ENCODE measurements at places on chromosomes 5 and 9. TPM values are rescaled to one million over a fixed set of nuclear protein-coding genes. Genes with fewer than 3 reads are reported as not detected.
A peak's percentile ranks its signal among the peaks of the same experiment; 100 is the strongest.

Gene DMGDH
- 7.2 TPM for total RNA-seq

DNA sequence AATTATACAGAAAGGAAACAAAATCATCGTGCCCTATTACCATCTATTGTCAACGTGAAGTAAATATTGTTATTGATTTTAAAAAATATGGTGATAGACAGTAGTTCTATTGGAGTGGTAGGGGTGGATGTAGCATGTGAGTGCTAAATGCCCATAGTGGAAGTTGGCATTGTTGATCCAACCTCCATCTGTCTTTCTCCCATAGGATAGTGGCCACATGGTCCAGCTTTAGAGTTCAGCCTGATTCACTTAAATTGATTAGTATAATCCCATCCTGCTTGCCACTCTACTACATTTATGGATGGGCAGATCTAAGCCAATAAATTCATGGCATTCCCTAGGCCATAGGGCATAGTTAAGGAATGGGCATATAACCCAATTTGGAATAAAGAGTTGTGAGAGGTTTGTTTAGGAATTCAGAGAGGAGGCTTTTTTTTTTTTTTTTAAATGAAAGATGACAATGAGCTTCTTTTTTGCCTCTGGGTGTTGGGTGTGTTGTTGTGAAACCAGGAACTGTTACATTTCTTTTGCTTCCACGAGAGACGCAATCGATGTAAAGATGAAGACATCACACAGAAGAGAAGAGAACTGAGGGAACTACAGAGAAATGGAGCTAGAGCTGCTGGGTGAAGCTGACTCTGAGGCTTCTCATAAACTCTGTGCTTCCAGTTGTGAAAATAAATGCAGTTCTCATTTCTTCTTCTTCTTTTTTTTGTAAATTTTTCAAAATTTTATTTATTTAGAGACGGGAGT, 12.5 kb upstream of the CHD1 start:
- ATAC-seq = no peak

DNA sequence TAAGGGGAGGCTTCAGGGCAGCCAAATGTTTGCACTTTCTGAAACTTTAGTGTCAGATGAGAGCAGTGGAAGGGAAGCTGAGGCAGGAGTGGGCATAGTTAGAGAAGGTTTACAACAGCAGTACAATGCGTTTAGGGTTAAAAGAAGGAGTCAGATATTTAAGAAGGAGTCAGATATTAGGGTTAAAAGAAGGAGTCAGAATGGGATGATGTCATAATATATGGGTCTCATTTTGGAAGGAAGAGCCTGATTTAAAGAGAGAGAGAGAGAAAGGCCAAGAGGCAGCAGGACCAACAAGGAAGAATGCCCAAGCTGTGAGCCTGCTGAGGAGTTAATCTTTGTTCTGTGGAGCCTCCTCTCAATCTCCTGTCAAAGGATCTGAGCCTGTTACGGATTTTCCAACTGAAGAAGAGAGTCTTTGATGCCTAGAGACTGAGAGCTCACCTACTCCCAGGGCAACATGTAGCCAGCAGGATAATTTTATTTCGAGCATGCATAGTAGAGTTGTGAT, 9.5 kb downstream of the ISL1 start:
- ATAC-seq = no peak

GRCh38 chr5:103389357-103389756, 130.8 kb downstream of the MACIR start:
- ATAC-seq = no peak

- no peak for ATAC-seq
Measured at GRCh38 chr9:107373809-107374208, 90.7 kb downstream of the RAD23B start.

GRCh38 chr5:88145611-88146467, 122.8 kb downstream of the TMEM161B start:
- no peak for ATAC-seq

DNA sequence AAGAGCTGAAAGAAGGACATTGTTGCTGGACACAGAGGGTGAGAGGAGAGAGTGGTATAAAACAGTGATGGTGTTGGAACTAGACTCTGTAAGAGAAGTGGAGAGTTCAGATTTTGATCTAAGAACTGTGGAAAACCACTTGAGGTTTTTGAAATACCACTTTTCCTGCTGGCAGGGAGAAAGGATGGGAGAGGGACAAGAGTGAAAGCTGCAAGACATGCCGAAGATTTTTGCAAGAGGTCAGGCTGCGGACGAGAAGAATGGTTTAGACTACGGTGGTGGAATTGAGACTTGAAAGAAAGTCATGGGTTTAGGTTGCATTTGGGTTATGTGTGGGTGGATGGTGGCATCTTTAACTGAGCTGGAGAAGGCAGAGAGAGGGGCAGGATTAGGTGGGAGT, 202.2 kb upstream of the RPS23 start:
- no peak for ATAC-seq

DNA sequence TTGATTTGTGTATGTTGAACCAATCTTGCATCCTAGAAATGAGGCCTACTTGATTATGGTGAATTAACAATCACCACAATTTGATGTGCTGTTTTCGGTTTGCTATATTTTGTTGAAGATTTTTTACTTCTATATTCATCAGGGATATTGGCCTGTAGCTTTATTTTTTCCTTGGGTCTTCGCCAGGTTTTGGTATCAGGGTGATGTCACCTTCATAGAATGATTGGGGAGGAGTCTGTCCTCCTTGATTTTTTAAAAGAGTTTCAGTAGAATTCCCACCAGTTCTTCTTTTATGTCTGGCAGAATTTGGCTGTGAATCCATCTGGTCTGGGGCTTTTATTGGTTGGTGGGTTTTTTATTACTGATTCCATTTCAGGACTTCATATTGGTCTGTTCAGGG, 115.2 kb downstream of the CPLANE1 start:
- no peak for ATAC-seq

Gene DNM1
- total RNA-seq = 19.6 TPM

Gene ADAMTS2
- 24.8 TPM for total RNA-seq

DNA sequence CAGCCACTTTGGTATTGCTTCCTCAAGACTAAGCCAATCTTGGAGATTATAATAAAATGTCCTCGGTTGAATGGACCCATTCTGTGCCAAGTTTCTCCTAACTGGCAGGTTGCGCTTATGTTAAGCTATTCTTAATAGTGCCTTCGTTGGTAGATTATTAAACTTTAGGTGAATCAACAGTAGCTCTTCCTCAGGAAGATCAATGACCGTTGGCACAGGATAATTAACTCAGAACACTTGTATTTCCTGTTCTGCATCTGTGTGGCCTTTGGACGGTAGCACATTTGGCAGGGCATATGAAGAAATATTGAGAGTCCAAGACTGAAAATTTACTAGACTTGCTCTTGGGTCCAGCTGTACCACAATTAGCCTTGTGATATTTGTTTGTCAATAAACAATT, 402.9 kb downstream of the MLLT3 start:
- no peak for ATAC-seq

- no peak for ATAC-seq
Measured at GRCh38 chr5:135328128-135328687, 70.8 kb downstream of the MACROH2A1 start.

DNA sequence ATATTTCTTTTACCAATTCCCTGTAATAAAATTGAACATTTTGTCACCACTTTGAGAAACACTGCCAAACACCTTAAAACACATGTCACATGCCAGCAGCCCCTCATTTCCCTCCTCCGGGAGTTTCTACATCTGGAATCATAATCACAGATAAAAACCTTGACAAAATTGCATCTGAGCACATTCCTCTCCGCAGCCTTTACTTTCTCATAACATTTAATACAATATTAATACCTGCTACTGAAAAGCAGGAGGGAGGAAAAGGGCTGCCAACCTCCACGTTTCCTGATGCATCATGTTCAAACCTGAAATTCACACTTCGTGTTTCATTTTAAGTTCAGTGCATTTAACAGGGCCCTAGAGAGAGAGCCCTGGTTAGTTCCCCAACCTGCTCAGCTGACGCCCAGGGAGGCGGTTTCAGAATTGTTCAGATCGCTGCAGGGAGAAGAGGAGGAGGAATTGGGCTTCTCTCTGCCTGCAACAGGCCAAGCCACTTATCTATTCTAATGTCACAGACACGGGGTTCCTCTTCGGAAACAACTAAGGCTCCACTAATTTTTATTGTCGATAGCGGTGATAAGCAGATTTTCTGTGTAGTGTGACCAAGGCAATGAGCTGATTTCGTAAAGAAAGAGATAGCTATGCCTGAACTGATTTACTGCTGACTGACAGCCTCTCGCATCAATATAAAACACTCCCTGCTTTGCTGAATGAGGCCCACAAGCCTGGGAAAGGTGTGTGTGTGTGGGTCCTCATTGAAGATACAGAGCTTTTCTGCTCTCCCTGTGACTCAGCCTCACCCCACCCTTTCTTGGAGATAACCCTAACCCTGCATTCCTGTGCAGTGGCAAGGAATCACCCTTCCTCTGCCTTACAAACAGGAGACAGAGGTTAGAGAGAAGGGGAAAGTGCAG, 4.9 kb upstream of the LHX2 start:
- ATAC-seq = no peak

- ATAC-seq = no peak
Measured at GRCh38 chr5:374631-375335, 53.3 kb downstream of the AHRR start.

DNA sequence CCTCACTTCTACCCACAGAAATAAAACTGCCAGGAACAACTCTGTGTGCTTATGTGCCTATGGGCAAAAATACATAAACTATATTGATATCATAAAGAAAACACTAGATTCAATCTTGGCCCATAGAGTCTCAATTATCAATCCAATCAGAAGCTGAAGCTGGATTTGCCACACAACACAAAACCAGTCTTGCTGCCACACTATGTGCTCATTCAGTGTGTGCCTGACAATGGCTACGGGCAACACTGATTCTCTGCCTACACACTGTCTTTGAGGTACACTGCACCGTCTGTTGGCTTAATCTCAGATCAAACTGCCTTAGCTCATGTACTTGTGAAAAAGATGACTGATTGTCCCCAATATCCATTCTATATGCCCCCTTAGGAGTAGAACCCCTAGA, 35.4 kb downstream of the ARL15 start:
- ATAC-seq = no peak

DNA sequence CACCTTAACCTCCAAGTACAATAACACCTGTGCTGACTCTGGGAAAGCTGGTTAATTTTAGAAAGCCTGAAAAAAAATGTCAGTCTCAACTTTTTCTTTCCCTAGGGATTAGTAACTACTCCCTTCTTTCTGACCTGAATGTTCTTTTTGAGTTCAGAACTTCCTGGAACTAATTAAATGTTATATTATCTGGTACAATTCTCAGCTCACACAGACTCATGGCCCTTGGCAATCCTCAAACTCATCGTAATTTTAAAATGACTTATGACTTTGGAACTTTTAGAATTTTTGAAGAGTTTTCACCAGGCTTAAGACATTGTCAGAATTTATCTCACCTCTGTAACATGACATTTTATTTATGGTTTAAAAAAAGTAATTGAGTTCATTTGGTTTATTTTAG, 315.0 kb downstream of the FER start:
- ATAC-seq = peak; percentile 54

DNA sequence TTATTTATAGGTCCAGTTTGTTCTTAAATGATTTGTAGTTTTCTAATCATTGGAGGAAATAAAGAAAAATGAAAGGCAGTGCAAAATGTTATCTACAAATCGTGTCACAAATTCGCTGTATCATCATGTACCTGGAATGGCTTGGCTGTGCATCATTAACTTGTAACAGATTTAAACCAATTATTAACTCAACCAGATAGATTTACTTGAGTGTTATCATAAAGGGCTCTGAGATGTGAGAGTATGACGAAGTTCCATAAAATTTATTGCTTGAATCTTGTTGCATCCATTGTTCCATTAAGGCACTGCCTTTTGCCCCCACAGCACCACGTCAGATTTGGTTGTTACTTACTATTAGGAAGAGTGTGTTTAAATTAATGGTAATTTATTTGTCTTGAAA, 23.5 kb downstream of the PCSK5 start:
- ATAC-seq = no peak

Gene PCA3
- not detected for total RNA-seq

Gene CLTB
- 232 TPM for total RNA-seq

Gene CDKN2B
- total RNA-seq = 9.4 TPM

Gene PPIP5K2
- total RNA-seq = 19.8 TPM

DNA sequence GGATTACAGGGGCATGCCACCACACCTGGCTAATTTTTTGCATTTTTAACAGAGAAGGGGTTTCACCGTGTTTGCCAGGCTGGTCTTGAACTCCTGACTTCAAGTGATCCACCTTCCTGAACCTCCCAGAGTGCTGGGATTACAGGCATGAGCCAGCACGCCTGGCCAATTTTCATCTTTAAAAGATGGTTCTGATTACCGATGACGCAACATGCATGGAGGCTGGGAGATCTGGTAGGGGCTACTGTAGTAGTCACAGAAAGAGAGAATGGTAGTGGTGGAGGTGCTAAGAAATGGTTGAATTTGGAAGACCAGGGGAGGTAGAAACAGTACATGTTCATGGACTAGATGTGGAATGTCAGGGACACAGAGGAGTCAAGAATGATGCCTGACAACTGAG, 22.4 kb upstream of the RETREG1 start:
- ATAC-seq = no peak

Gene CDH9
- total RNA-seq = not detected

GRCh38 chr5:95923918-95924544, 37.6 kb downstream of the ELL2 start:
- no peak for ATAC-seq

DNA sequence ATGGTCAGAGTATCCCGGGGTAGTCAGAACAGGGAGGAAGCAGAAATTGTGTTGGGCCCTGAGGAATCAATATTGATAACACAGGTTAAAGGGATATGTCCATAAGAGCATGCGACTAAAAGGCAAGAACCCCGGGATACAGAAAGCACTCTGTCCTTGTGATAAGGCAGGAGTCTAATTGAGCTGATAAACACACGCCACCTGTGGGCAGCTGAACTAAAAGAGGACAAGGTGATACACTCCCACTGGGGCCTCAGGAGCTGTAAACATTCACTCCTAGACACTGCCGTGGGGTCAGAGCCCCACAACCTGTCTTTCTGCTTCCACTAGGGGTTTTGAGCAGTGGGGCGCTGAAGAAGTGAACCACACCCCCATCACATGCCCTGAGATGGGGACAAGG, 144.7 kb upstream of the MPDZ start:
- no peak for ATAC-seq
